ENCODE measurements at places on chromosomes 6 and 20. TPM values are rescaled to one million over a fixed set of nuclear protein-coding genes. Genes with fewer than 3 reads are reported as not detected.

DNA sequence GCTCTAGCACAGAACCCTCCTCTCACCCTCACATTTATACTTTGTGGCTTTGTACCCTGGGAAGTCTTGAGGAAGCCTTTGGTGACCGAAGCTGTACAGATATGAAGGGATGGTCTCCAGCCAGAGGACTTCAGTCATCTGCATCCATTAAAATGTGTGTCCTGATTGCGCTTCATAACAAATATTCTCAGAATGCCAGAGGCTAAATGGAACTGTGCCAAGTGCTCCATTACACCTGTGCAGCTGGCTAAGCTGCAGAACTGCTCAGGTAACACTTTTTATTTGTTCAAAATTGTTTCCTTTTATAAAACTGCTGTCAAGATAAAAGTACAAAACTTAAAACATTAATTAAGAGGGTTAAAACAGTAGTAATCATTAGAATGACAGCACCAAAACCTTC, 22.3 kb downstream of the TPBG start:
- no peak for DNase-seq

DNA sequence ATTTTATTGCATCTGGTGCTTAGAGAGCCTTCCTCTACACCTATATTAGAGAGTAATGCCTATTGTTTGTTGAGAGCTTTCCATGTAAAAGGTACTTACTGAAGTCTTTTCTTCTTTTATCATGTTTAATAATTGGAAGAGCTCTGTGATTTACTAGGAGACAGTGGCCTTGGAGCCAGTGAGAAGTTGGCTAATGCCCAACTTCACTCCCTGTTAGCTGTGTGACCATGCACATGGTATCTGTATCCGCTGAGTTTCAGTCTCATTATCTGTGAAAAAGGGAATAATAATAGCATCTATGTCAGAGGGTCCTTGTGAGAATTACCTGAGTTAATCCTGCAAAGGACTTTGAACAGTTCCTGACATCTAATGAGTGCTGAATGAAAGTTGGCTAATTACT, 105.0 kb downstream of the CD109 start:
- no peak for DNase-seq

The DEFB124 gene
- polyA plus RNA-seq: 1.5 TPM

GRCh38 chr6:40887792-40888340, 151.2 kb downstream of the UNC5CL start:
- no peak for DNase-seq

The GMDS gene
- polyA plus RNA-seq: 8.1 TPM

The FBXO30 gene
- 8.2 TPM for polyA plus RNA-seq

- no peak for DNase-seq
Observed at GRCh38 chr6:357261-357790, 34.2 kb upstream of the IRF4 start.

DNA sequence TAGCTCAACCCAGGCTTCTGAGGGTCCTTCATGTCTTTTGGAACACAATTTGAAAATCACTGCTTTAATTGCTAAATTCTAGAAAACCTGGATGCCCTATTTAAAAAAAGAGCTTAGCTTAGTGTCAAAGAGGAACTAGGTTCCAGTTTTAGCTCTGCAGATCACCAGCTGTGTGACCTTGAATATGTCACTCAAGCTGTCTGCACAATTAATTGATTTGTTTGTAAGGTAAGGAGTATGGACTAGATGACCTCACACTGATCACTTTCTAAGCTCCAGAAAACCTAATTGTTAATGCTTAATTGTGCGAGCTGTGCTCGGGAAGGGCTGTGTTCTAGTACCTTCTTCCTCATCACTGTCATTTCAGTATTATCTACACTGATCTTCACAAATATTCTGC, 26.2 kb downstream of the UTRN start:
- DNase-seq: no peak

DNA sequence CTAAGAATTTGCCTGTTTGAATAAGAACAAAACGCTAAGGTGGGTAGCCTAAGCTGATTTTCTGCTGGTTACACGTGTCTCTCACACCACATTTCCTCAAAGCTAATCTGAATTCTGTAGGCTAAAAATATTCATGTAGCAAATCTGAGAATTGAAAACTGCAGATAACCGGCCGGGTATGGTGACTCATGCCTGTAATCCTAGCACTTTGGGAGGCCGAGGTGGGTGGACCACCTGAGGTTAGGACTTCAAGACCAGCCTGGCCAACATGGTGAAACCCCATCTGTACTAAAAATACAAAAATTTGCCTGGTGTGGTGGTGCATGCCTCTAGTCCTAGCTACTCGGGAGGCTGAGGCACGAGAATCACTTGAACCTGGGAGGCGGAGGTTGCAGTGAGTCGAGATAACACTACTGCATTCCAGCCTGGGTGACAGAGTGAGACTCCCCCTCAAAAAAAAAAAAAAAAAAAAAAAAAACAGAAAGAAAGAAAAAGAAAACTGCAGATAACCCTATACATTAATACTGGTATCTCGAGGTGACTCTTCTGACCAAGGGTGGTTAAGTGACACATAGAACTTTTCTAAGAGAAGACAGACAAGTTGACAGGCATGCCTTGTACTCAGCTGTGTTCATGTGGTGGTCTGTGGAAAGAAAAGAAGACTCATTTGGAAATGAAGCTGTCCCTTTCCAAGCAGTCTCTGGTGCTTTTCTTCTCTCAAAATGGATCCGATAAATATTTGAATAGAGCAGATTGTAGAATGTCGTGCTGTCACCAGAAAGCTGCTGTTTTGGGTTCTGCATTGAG, 24.7 kb upstream of the ASXL1 start:
- DNase-seq: no peak
